ENCODE measurements at places on chromosomes 4 and X.

GRCh38 chr4:4789462-4789861 is 70.0 kb upstream of the MSX1 start:
- no peak for DNase-seq
- peaks cover 11% of the 10 kb centered on the region for H3K36me3 ChIP-seq
- H3K4me1 ChIP-seq: peaks cover 1% of the 10 kb centered on the region
- H3K27ac ChIP-seq: no peak overlapping the region
- no peaks in the 10 kb centered on the region for H3K27me3 ChIP-seq

- no peak for DNase-seq
- peaks cover 2% of the 10 kb centered on the region for H3K36me3 ChIP-seq
- H3K27ac ChIP-seq: no peak overlapping the region
- H3K4me1 ChIP-seq: peaks cover 3% of the 10 kb centered on the region
- no peak overlapping the region for H3K4me3 ChIP-seq
- no peaks in the 10 kb centered on the region for H3K27me3 ChIP-seq
Observed at GRCh38 chr4:4425696-4426095, 38.8 kb downstream of the NSG1 start.

DNA sequence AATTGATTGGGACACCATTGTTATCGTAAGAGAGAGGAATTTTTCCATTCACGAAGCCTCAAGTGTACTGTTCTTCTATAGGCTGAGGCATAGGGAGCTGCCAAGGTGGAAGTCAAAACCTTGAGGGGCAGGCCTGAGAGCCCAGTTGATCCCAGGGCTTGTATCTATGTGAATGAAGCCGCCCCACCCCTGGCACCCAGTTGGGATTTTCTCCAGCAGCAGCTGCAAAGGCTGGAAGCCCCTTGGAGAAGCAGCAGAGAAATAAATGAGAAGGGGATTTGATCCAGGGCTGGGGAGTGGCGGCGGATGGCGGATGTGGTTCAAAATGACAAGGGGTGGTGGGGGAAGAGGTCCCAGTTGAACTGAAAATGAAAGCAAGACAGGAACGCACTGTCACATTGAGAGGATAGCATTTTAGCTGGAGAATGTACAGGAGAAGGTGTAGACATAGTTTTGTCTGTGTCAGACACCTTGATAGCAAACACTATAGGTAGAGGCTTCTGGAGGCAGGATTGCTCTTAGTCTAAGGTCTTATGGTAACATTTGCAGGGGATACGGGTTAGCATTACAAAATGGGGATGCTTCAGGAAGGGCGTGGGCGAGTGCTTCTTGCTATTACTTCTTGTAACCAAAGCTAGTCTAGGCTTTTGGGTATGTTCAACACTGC is 32.6 kb downstream of the DOCK11 start:
- H3K4me3 ChIP-seq: peak overlapping the region; percentile 96
- H3K4me1 ChIP-seq: peaks cover 67% of the 10 kb centered on the region
- DNase-seq: peak; percentile 50

DNA sequence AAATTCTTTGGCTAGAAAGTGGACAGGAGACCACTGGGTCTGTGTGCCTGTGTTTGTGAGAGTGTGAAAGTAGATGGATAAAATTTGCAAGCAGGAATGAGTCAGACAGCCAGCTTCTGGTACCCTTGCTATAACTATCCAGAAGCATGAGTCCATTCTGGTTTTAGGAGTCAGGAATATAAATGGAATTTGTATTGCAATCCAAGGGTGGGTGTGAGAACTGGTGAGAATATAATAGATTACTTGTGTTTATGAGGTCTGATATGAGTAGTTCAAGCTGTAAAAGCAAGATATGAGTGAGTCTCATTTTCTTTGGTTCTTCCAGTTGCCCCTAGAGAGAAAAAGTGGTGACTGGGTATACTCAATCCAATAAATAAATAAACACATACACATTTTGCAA is 212.7 kb upstream of the TAPT1 start:
- H3K4me3 ChIP-seq: no peak overlapping the region
- H3K4me1 ChIP-seq: no peaks in the 10 kb centered on the region
- peaks cover 10% of the 10 kb centered on the region for H3K27me3 ChIP-seq
- no peaks in the 10 kb centered on the region for H3K36me3 ChIP-seq
- H3K27ac ChIP-seq: no peak overlapping the region

DNA sequence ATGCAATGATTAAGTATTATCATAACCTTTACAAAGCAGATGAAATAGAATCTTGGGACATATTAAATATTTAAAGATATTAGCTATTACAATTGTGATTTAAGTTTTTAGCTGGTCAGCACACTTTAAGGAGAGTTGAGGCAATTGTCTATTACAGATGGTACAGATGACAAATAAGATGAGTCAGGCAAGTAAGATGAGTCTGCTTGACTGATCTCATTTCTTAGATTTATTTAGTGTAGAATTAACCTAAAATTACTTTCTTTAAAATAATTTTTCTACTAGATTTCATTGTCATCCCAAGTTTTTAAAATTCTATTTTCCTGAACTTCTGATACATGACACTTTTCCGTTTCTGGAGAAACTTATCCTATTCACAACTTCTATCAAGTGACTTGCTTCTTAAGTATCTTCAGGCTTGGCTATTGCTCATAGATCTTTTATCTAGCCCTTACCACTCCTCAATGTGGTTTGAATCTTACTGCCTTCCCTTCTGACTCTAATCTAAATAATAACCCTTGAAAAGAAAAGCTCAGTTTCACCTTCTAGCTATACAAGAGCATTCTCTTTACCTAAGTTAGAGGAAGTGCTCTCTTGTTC is 32.9 kb downstream of the CXCL1 start:
- H3K4me3 ChIP-seq: no peak overlapping the region
- DNase-seq: no peak
- H3K27me3 ChIP-seq: no peaks in the 10 kb centered on the region
- no peak overlapping the region for H3K27ac ChIP-seq
- H3K4me1 ChIP-seq: no peaks in the 10 kb centered on the region

DNA sequence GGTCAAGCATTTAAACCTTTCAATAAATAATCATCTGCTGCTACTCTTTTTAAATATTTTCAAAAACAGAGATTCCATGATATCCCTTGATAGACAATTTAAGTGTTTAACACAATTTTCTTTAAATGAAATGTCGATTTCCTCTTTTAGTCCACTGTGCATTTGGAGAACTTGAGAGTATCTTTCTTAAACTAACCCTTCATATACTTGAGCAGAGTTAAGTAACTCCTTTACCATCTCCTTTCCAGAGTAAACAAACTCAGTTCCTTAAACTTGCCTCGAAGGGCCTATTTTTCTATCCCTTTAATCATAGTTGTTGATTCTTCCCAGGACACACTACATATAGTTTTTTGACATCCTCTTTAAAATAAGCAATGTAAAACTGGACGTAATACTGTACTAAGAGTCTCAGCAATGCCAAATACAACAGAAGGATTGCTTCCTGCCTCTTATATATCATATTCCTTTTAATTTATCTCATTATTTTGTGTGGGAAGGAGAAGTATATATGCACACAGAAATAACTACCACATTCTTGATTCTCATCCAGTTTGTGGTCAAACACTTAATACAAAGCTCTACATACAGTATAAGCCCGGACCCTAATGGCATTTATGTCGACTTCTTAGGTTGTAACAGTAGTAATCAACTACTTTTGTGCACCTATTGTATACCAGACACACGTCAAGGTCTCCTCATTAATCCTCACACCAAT is 22.8 kb downstream of the RAB28 start:
- no peak for DNase-seq
- H3K27ac ChIP-seq: no peak overlapping the region
- H3K4me1 ChIP-seq: peaks cover 22% of the 10 kb centered on the region
- no peaks in the 10 kb centered on the region for H3K27me3 ChIP-seq

GRCh38 chrX:126165721-126166461 is at the start of gene DCAF12L2:
DCAF12L2 (minus strand) TSS chrX:126166289; CDS start chrX:126165924, 365 bp downstream.
- no peaks in the 10 kb centered on the region for H3K36me3 ChIP-seq
- H3K4me3 ChIP-seq: peak within 1 kb of the TSS; percentile 45
- peaks cover 1% of the 10 kb centered on the region for H3K4me1 ChIP-seq
- H3K27ac ChIP-seq: no peak within 1 kb of the TSS
- DNase-seq: peak; percentile 5

GRCh38 chrX:133857640-133858269 is 127.6 kb downstream of the GPC3 start:
- H3K4me1 ChIP-seq: no peaks in the 10 kb centered on the region
- no peaks in the 10 kb centered on the region for H3K27me3 ChIP-seq
- H3K36me3 ChIP-seq: no peaks in the 10 kb centered on the region
- no peak overlapping the region for H3K4me3 ChIP-seq
- no peak overlapping the region for H3K27ac ChIP-seq

- H3K36me3 ChIP-seq: no peaks in the 10 kb centered on the region
- H3K27ac ChIP-seq: no peak overlapping the region
- H3K27me3 ChIP-seq: no peaks in the 10 kb centered on the region
- peaks cover 5% of the 10 kb centered on the region for H3K4me1 ChIP-seq
- DNase-seq: no peak
- no peak overlapping the region for H3K4me3 ChIP-seq
Observed at GRCh38 chrX:39741904-39742303, 355.9 kb downstream of the BCOR start.

DNA sequence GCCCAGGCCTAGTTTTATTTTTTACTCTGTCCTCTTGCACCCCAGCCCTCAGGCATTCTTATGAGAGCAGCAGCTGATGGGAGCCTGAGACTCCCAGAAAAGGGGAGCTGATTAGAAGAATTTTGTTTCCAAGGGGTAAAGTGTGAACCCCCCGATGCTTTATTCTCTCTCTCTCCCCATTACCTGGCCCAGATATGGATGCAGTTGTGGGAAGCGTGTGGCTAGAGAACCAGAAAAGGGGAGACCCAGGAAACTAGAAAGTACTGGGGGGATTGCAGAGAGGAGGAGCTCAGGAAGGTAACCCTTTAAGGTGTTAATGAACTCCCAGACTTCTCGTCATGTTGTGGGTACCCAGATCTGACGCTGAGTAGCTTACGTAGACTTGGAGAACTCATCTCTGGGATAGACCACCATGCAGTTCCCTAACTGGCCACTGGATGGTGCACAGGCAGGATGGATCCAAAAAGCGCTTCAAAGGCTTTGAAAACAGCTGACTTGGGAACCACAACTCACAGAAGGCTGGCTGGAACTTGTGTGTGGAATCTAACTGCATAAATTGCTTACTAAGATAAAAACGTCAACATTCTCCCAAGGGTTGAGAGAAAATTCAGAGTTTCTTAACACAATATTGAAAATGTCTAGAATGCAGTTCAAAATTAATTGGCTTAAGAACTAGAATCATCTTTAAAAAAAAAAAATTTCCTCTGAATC is 64.7 kb downstream of the TBC1D14 start:
- no peak overlapping the region for H3K4me3 ChIP-seq
- H3K4me1 ChIP-seq: peaks cover 11% of the 10 kb centered on the region
- DNase-seq: peak; percentile 78
- no peaks in the 10 kb centered on the region for H3K36me3 ChIP-seq
- peak overlapping the region; percentile 34 for H3K27ac ChIP-seq
- H3K27me3 ChIP-seq: no peaks in the 10 kb centered on the region

DNA sequence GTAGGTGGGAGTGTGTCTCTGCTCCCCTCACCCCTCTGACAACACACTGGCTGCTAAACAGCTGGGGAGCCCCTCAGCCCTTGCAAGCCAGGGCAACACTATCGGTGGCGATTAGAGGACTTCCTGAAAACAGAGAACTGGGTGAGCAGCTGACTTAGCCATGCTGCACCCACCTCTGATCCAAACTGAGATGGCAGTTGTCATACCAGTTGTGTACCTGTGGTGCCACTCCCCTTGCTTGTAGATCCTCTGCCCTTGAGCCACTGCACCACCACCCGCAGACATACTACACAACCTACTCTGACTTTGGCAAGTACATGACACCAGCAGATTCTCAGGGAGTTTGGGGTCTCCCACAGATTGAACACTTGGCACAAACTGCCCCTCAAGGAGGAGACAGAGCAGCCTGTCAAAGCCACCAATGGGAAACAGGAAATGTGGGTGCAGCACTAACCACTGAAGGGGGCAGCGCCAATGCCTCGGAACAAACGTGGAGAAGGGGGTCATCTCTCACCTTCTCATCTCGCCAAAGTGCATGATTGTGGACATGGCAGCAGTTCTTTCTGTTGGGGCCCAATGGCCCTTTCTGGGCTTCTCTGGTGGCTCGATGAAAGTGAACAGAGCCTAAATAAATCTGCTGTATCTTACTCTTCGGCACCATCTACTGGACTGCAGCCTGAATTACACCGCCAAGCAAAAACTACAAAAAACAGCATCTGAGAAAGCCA is 119.8 kb downstream of the NEK1 start:
- no peaks in the 10 kb centered on the region for H3K27me3 ChIP-seq
- peaks cover 21% of the 10 kb centered on the region for H3K36me3 ChIP-seq
- DNase-seq: peak; percentile 8
- no peak overlapping the region for H3K4me3 ChIP-seq
- no peaks in the 10 kb centered on the region for H3K4me1 ChIP-seq

GRCh38 chrX:19554786-19555185 is 39.5 kb upstream of the MAP3K15 start:
- peak; percentile 42 for DNase-seq
- no peak overlapping the region for H3K4me3 ChIP-seq
- peaks cover 36% of the 10 kb centered on the region for H3K4me1 ChIP-seq

DNA sequence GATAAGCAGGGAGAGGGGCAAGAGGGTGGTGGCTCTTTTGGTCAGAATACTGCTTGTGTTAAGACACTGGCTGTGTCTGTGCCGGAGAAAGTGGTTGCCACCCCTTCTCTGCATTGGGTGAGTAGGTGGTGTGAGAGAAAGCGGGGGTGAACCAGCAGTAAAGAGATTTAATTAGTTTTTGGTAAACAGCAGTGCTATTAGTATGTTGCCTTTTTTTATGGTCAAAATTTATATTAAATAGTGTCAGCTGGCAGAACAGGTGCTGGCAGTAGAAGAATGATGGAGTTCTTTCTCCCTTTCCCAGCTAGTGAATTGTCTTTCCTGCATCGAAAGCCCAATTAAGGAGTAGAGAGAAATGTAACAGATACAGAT is 181.6 kb downstream of the LARP7 start:
- peak overlapping the region; percentile 81 for H3K27ac ChIP-seq

DNA sequence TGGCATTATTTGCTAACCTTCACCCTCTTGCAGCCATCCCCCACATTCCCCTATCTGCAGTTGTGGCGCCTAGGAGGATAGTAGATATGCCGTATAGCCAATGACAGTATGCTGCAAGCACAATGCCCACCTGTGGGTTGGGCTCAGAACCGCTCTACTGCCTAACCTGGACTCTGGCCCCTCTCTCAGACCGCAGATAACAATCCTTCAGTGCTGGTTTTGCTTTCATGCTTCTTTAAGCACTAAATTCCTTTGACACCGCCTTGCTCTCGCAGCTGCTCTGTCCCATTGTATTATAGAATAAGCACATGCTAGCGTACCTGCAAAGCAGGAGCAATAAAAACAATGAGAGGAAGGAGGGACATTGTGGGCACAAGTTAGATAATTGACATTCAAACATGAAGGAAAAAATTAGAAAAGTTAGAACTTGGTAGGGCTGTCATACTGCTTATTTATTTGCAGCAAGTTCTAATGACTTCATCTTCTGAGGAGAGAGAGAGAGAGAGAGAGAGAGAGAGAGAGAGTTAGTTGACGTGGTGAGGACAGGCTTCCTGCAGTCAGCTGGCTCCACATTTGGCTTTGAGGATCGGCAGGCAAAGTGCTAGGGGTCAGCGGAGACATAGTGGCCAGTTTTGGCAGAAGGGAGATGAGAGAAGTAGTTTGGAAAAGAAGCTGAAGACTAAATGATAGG is 55.8 kb downstream of the WWC2 start:
- H3K36me3 ChIP-seq: no peaks in the 10 kb centered on the region
- no peak overlapping the region for H3K27ac ChIP-seq
- peaks cover 2% of the 10 kb centered on the region for H3K4me1 ChIP-seq
- DNase-seq: no peak
- H3K4me3 ChIP-seq: no peak overlapping the region
- H3K27me3 ChIP-seq: peaks cover 5% of the 10 kb centered on the region

GRCh38 chr4:96347582-96347981 is 507.7 kb downstream of the PDHA2 start:
- H3K36me3 ChIP-seq: no peaks in the 10 kb centered on the region
- no peaks in the 10 kb centered on the region for H3K27me3 ChIP-seq
- H3K4me1 ChIP-seq: no peaks in the 10 kb centered on the region
- no peak for DNase-seq

Measured in activated naive CD8-positive, alpha-beta T cell treated with anti-CD3 and anti-CD28 coated beads for 36 hours (primary cell).